Inflammatory macrophage treated with lipopolysaccharide for 1 hour (primary cell): ENCODE measurements at places on chromosomes 11 and 22.
A peak's percentile ranks its signal among the peaks of the same experiment; 100 is the strongest.

GRCh38 chr22:38401336-38402084, 53.5 kb downstream of the KCNJ4 start:
- DNase-seq = no peak

GRCh38 chr22:29821291-29822016, 16.6 kb downstream of the ASCC2 start:
- DNase-seq = peak; percentile 89

DNA sequence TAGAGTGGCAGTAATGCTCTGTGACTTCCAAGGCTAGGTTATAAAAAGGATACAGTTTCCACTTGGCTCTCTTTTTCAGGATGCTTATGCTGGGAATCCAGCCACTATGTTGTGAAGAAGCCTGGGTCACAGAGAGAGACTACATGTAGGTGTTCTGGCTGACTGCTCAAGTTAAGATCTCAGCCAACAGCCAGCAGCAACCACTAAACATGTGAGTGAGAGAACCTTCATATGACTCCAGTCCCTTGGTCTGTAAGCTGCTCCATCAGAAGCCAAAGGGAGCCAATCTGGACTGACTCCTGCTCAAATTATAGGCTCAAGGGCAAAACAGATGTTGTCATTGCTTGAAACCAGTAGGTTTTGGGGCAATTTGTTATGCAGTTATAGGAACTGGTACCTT, 162.7 kb downstream of the MAML2 start:
- no peak for DNase-seq

DNA sequence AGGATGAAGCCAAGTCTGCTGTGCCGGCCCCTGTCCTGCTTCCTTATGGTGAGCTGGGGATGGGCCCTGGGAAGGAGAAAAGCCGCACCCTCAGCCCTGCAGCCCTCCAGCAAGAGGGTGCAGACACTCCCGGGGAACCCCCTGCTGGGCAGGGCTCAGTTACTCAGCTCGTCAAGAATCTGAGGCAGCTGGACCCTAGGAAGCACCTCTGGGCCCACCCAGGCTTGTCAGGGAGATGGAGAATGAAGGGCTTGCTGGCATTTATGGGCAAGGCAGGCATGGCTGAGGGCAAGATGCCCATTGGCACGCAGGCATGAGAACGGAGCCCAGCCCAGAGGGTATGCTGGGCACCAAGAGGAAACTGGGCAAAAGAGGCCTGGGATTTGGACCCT, 12.9 kb downstream of the RELT start:
- no peak for DNase-seq

DNA sequence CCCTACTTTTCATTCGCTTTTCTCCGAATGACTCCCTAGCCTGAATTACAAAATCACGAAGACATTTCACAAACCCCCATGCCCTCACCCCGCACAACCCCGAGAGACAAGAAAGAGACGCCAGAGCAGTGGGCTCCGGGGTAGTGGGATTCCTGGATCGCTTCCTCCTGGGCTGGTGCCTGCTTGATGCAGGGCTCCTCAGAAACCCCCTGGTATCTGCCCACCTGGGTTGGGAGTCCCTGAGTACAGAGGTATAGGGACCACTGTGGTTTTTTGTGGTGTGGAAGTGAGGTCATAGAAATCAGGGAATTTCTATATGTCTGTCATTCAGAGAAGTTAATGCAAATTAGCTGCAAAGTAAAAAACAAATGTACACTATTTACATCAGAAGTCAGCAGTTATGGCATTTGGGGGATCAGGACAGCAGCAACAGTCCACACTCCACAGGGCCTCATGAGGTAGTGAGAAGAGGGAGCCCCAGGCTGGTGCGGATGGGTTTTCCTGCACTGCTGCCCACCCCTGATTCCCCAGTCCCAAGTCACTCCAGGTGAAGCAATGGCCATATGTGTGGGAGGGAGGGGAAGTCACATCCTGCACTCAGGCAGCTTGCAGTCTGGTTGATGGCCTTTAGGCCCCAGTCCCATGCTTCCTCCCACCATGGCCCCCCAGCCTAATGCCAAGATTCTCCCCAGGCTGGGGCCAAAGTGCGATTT, 39.6 kb downstream of the BUD13 start:
- peak; percentile 6 for DNase-seq

DNA sequence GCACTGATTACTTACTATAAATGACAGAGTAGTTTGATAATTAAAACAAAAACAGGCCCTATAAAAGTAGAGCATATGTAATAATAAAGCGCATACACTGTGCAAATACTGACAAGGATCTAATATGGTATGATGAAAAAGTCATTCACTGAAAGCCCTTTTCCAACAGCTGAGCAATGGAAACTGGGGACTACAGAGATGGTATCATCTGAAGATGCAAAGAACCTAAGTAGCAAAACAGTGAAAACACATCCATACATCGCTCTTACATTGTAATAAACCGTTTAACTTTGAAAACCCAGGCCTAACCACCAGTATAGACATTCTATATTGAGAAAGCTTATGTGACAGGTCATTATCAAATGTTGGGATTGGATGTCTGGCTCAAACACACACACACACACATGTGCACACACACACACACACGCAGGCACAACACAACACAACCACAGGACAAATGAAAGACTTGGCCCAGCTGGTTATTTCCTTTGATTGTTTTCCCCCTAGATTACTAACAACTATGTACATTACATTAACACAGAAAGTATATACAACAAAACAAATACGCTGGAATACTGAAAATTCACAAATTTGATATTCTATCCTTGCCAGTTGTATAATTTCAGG, 119.5 kb downstream of the APOL5 start:
- DNase-seq = no peak

GRCh38 chr22:37020192-37020479, 594 bp downstream of the MPST start:
- DNase-seq = peak; percentile 29

- no peak for DNase-seq
Observed at GRCh38 chr11:130623670-130624668, 175.5 kb downstream of the ADAMTS15 start.

GRCh38 chr11:83355391-83355790, 69.2 kb upstream of the CCDC90B start:
- no peak for DNase-seq

DNA sequence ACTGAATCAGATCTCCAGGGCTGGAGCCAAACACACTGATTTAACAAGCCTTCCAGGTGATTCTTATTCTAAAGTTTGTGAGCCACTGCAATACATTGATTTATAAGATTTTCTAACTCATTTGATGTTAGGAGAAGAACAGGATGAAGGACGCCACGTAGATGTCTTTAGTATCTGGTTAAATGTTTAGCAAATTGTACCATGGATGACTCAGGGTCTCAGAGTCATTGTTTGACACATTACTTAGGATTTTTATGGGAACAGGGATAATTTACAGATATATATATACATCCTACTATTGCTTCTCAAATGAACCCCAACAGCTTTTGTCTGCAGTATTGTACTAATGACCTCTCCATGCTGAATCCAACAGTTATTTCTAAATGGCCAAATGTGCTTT, 143.1 kb upstream of the DDI1 start:
- no peak for DNase-seq

- no peak for DNase-seq
Observed at GRCh38 chr11:95442531-95443050, 211.6 kb upstream of the SESN3 start.

DNA sequence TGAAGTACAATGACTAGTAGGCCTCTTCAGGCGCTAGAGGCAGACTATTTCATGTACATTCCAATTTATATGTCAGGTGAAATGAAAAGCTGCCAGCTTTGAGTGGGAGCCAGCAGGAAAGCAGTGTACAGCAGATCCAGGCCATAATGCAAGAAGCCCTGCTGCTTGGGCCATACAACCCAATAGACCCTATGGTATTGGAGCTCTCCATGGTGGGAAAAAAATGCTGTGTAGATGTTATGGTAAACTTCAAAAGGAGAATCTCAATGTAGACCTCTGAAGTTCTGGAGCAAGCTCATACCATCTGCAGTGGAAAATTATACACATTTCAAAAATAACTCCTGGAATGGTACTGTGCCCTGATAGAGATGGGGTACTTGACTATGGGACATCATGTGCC, 71.5 kb upstream of the CD82 start:
- DNase-seq = no peak

DNA sequence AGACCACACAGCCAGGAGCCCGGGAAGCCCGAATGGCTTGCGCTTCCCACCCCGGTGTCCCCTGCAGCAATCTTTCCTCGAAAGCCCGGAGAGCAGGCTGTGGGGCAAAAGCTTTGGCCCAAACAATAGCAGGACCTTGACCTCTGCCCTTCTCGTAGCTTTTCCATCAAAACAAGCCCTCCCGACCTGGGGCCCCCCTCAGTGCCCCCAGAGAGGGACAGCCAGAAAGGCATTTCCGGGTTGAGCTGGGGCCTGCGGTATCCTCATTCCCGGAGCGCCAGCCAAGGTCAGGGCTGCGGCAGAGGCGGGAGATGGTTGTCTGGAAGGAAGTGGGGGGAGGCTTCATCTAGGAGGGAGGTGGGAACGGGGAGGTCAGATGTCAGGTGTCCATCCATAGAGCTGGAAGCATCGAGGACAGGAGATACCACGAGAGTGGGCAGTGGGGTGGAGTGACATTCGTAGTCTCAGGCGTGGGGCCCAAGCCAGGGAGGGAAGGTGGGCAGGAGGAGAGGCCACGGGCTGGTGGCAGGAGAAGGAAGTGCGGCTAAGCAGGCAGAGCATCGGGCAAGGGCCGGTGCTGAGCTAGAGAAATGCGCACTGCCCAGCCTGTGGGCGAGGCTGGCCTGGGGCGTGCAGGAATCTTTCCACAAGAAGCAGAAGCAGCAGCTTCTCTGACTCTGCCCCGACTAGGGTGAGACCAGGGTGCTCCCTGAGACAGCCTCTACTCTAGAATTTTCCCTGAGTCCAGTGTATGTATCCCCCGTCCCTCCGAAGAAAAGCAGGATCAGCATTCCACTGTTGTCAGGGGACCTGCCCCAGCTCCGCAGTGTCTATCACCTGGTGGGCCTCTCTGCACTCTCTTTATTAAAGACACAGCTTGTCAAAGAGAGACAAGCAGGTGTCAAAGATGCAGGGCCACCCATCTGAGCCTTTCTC, 14.3 kb downstream of the PDGFB start:
- peak; percentile 44 for DNase-seq

DNA sequence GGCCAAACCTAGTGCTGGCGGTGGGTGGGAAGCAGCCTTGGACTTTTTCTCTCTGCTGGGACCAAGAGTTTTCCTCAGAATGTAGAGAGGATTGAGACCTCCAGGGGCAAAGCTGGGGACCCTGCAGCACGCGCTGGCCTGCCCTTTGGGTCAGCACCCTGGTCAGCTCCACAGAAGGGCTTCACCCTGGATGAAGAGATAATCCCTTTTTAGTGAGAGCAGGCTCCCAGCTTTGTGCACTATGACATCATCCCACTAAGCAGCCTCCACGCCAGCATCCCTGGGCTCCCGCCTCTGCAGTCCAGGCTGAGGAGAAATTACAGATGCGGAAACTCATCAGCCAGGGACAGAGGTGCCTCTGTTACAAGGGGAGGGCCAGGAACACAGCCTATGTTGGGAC, 23.5 kb downstream of the DRICH1 start:
- no peak for DNase-seq

DNA sequence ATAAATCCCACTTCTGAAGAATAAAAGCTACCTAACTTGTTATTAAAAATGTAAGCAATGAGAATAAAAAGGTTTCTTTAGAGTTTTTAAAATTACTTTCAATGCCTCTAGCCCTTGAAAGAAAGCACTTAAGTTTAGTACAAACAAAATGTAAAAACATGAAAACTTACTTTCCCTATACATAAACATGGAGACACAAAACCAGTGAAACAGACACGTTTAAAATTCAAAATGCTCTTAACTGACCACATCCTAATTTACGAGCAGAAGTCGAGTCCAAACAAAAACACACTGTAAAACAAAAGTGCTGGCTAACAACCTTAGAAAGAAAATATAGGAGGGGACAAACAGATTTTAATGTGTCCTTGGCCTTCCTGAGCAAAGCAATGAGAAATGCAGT, 36.6 kb downstream of the TCF20 start:
- DNase-seq = no peak

- no peak for DNase-seq
Observed at GRCh38 chr11:3972431-3972830, 117.0 kb downstream of the STIM1 start.

DNA sequence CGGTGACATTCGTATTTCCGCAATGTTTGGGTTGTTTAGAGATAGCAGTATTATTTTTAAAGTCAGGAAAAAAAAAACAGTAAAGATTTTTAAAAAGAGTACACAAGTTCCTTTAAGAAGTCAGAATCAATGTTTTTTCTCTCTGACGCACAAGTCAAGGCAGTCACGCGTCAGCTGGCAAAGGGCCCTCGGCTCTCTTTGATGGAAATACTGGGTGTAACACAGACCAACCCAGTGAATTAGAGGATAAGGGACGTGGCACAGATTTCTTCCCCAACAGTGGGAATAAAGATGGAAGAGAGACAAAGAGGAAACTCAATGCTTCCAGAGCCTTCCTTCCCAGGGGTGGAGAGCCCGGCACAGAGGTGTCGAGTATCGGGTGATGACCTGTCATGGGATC, 13.4 kb downstream of the ASCC2 start:
- DNase-seq = no peak

DNA sequence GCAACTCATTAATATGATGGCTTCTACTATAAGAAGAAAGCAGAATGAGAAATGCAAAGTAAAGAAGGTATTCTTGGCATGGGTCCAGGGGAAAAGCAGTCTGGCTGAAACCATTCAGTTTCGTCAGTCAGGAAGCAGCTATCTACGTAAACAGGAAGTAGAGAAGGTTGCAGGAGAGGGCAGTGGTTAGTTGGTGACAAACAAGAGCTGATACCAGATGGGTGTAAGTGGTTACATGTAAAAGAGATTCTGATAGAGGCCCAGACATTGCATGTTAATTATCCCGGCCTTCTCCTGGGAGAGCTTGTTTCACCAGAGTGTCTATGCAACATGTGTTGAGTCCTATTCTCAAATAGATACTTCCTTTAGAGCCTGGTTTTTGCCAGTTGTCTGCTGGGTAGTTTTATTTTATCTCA, 58.4 kb upstream of the PSMA1 start:
- peak; percentile 74 for DNase-seq

DNA sequence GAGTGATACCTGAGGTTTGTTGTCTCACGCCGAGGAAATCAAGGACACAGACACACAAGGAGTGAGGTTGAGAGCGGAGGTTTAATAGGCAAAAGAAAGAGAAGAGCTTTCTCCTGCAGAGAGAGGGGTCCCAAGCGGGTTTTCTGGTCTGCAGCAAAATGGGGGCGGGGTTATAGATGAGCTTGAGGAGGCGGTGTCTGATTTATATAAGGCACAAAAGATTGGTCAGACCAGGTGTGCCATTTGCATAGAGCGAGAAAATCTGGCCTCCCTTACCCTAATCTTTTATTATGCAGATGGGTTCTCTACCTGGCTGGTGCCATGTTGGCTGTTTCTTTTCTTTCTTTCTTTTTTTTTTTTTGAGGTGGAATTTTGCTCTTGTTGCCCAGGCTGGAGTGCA, 11.8 kb downstream of the C11orf96 start:
- DNase-seq = no peak

DNA sequence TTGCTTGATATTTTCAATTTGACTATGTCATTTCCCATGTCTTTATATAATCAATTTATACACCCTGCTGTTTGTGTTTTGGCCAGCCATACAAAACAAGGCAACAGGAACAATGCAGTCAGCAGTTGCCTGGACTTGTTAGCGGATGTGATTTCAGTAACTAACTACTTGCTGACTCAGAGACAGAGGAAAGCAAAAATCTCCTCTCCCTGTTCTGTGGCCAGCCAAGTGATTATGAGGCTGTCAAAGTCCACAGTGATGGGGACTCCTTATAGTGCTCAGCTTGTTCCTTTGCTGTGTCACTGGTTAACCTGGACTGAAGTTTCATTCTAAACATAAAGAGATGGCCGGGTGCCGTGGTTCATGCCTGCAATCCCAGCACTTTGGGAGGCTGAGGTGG, 32.6 kb upstream of the APLP2 start:
- DNase-seq = no peak
